ENCODE measurements at places on chromosomes 12 and 14. TPM values are rescaled to one million over a fixed set of nuclear protein-coding genes. Genes with fewer than 3 reads are reported as not detected.

The MMP19 gene
- total RNA-seq = not detected

The WNT1 gene
- not detected for total RNA-seq

The CDKL1 gene
- 13.6 TPM for total RNA-seq

The GPRC5D gene
- total RNA-seq = not detected

The PPFIBP1 gene
- 9.8 TPM for total RNA-seq

The SLC25A47 gene
- total RNA-seq = not detected

The ZDHHC22 gene
- not detected for total RNA-seq

The NPFF gene
- total RNA-seq = not detected

The KERA gene
- not detected for total RNA-seq

The GLIPR1L1 gene
- not detected for total RNA-seq

The FAM181A gene
- total RNA-seq = not detected
